ENCODE measurements at places on chromosomes 1 and 21.

DNA sequence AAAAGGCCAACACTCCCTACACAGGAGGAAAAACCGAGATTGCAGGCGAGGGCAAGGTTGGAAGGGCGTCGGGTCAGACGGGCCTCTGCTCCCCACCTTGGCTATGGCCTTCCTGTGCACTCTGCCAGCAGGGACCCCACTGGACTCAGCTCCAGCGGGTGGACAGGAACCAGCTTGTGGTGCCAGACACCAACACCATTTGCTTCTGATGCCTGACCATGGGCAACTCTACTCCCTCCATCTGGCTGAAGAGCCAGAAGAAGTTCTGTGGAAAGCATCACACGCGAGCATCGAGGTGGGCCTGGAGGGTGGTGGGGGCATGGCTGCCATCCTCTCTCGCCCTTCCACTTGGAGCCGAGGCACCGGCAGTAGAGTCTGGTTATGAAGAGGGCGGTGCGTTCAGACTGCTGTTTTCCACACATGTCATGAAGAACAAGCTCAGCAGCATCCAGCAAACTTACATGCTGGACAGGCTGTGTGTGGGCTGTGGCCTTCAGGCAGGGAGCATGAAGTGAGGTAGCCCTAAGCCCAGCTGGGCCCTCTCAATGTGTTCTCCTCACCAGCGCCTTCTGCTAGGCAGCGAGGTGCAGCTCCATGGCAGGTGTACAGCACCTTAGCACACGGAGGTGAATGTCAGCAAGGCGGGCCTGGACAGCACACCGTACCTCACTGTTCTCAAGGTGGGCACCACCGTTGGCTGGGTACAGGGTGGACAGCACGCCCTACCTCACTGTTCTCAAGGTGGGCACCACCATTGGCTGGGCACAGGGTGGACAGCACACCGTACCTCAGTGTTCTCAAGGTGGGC, 15.6 kb upstream of the ZNF669 start:
- no peak for DNase-seq

- DNase-seq: peak; percentile 5
Measured at GRCh38 chr1:53378932-53379661, 51.2 kb upstream of the LRP8 start.

- no peak for DNase-seq
Measured at GRCh38 chr1:6260961-6261614, at the start of gene GPR153. GPR153 (minus strand) TSS chr1:6261098; CDS start chr1:6254905, 6,193 bp downstream.

- no peak for DNase-seq
Measured at GRCh38 chr1:223087291-223088255, 55.5 kb downstream of the TLR5 start.

GRCh38 chr1:151474745-151475144, 15.5 kb upstream of the POGZ start:
- DNase-seq: no peak

DNA sequence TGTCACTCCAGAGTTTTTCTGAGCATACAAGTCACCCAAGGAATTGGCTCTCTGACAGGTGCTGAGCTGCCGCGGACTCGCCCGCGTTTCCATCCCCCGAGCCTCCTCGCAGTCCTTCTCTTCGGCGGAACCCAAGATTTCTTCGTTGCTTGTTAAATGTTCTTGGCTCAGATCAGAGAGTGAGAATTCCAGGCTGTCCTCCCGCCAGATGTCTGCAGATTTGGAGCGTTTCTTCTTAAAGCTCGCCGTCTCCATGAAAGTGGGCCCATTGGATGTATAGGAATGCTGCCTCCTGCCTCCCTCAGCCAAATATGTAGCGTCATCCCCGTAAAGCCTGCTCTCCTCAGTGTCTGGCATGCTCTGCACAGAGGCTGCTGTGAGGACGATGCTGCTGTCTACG, 77.8 kb downstream of the TIAM1 start:
- no peak for DNase-seq

- DNase-seq: no peak
Measured at GRCh38 chr1:96220651-96221050, 500.9 kb upstream of the PTBP2 start.

Data from tibial artery (tissue), 4 donors.